ENCODE measurements at places on chromosomes 5 and 9.
A peak's percentile ranks its signal among the peaks of the same experiment; 100 is the strongest.

- DNase-seq, result peak; percentile 74
Observed at GRCh38 chr5:34486160-34486848, 169.8 kb upstream of the RAI14 start.

- no peak for DNase-seq
Observed at GRCh38 chr9:70403618-70404025, 10.8 kb downstream of the KLF9 start.

DNA sequence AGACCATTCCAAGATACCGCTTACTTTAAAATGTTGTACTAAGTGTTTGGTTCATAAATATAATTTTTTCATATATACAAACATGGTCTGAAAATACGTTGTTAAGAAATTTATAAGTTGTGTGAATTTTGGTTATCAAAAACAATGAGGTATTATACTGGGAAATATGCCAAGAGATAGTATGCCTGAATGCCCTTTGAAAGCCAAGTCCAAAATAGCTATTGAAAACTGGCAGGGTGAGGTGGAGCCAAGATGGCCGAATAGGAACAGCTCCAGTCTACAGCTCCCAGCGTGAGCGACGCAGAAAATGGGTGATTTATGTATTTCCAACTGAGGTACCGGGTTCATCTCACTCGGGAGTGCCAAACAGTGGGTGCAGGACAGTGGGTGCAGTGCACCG, 533.5 kb downstream of the ZNF608 start:
- no peak for DNase-seq

- no peak for DNase-seq
Observed at GRCh38 chr9:88571419-88571818, 36.4 kb downstream of the NXNL2 start.

GRCh38 chr5:173582216-173583111, 34.0 kb downstream of the BOD1 start:
- DNase-seq, result no peak

- no peak for DNase-seq
Observed at GRCh38 chr5:125026867-125027731, 280.7 kb upstream of the ZNF608 start.

- DNase-seq, result no peak
Observed at GRCh38 chr5:85769347-85769746, 848.4 kb upstream of the COX7C start.

GRCh38 chr5:169027501-169028061, 273.4 kb downstream of the SLIT3 start:
- no peak for DNase-seq

DNA sequence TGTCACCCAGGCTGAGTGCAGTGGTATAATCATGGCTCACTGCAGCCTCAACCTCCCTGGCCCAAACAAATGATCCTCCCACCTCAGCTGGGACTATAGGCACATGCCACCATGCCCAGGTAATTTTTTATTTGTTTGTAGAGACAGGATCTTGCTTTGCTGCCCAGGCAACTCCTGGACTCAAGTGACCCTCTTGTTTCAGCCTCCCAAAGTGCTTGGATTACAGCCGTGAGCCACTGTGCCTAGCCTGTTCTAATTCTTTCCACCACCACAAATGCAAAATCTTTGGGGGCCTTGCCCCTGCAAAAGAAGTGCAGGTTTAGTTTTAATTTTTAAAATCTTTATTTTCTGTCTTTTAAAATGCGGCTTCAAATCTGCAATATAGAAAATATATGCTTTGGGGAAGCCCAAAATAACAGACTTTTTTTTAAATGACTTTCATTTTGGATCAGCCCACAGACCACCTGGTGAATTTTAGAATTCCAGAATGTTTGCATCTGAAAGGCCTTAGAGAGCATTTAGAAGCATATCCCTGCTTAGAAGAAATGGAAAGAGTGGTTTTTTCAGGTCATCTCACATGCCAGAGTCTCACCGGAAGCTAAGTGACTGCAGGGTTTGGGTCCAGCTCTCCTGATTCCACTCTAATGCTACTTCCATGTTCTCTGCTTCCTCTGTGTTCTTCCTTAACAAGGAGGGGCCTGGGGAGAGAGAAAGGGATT, 111.4 kb upstream of the FER start:
- no peak for DNase-seq

GRCh38 chr9:124932333-124932732, 8.6 kb downstream of the GOLGA1 start:
- no peak for DNase-seq

- no peak for DNase-seq
Observed at GRCh38 chr5:141902015-141902814, 21.5 kb upstream of the DELE1 start.

DNA sequence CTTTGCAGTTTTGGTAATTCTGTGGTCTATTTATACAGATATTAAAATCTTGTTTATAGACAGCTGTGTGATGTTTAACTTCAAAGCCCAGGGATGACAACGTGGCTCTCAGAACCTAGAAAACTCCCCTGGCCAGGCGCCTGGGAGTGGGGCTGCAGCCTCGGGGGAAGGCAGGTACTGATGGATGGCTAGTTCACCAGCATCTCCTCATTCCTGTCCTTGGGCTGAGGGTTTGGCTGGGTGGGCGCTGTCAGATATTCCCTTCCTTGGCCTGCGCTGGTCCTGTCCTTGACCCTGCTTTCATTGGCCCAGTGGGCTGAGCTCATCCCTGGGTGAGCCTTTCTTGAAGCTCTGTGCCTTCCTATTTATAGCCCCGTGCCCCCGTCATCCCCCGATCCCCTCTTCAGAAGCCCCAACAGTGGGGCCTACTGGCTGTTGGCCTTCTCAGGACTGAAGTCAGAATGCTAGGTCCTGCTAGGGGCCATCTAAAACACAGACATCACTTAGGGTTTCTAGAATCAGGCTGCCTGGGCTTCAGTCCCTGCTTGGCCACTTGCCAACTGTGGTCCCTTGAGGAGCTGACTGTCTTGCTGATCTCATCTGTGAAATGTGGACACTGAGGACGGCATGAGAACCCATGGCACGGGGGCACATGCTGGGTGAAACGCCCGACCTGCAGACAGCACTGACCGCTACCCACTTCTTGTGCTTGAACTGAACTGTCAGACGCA, 20.9 kb downstream of the SH3GLB2 start:
- no peak for DNase-seq

- peak; percentile 27 for DNase-seq
Observed at GRCh38 chr5:69268899-69269298, 34.2 kb downstream of the CDK7 start.

- no peak for DNase-seq
Observed at GRCh38 chr5:179198825-179199224, 138.7 kb downstream of the ZNF354C start.

GRCh38 chr9:136823136-136824046, 15.6 kb downstream of the RABL6 start:
- no peak for DNase-seq

DNA sequence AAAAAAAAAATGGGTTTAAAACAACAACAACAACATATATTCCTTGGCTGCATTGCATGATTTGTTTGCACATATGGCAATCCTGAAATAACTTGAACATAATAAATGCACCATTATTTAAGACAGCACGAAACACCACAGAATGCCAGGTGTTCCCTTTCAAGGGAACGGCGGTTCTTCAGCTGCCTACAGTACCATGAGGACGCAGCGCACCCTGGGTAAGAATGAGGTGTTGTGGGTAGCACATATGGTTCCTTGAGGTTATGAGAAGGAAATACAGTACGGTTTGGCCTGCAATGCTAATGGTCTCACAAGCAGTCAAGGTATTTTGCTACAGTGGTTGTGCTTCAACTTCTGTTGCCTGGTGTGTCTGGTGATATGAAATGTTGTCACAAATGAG, 174.8 kb downstream of the SLC12A2 start:
- DNase-seq, result no peak

DNA sequence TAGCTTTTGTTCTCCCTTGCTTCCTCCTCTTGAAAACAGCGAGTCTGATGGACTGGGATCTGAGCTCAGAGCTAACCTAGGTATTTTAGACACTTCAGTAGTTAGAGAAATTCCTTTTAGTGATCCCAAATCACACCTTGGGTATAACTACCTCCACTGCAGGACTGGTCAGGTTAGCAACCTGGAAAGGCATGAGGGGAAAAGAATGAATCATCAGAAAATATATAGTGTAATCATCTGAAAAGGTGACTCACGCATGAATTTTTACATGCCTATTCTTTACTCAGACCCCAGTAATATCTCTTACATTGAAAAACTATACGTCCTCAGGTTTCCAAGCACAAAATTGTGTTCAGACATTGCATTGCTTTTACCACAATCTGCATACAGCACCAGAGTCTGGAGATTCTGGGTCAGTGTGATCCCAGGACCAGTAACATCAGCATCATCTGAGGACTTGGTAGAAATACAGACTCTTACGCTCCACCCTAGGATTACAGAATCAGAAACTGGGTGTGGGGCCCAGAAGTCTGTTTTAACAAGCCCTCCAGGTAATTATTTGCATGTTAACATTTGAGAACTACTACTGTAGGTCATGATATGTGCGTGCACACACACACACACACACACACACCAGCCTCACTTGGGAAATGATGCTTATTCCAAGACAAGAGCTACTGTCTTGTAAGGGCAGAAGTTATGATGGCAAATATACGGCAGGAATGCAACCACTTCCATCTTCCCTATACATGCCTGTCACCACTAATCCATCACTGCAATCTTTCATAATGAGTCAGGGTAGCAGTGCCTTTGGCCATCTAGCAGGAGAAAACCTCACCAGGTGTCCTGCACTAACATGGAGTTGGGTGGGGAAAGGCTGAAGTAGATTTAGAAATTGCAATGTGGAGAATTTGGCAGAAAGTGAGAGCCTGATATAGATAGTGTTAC, 271.6 kb upstream of the MAP3K1 start:
- no peak for DNase-seq

GRCh38 chr5:50967563-50968355, 301.3 kb downstream of the PARP8 start:
- no peak for DNase-seq

- peak; percentile 48 for DNase-seq
Observed at GRCh38 chr5:88602584-88602983, 280.4 kb downstream of the MEF2C start.

GRCh38 chr5:89308606-89309040, 425.6 kb upstream of the MEF2C start:
- DNase-seq, result no peak

DNA sequence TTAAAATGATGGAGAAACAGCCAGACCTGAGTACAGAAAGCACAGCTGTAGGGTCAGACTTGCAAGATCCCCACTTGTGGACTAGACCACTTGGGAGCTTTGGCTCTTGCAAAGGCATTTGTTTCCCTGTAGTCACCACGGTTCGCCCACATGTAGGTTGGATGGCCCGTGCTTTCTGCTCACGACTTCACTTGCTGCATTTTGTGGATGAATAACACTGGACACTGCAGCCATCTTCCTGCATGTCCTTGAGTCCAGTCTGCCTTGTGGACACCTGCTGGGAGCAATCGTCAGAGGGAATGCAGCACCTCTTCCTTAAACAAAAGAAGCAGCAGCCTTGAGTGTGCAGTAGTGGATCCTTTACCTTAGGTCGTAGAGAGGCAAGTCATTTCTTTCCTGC, 372.9 kb upstream of the IRX2 start:
- DNase-seq, result no peak

- no peak for DNase-seq
Observed at GRCh38 chr9:124502711-124503702, 4.2 kb downstream of the NR5A1 start.

GRCh38 chr5:6601271-6601670, 31.6 kb downstream of the NSUN2 start:
- no peak for DNase-seq

DNA sequence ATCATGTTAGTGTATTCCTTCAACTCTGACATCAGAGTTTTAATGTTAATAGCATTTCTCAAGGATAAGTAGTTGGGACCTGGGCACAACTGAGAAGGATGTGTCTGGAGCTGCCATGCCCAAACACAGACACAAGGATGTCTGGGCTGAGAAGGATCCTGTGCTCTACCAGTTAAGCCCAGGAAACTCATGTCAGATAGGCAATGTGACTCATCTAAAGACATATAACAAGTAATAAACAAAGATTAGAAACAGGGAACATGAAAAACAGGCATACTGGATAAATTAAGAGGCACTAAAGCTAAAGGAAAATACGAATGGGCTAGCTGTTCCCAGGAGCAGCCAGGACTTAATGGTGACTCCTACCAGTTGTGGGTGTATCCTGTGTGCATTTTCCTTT, 9.1 kb upstream of the EGFLAM start:
- no peak for DNase-seq

DNA sequence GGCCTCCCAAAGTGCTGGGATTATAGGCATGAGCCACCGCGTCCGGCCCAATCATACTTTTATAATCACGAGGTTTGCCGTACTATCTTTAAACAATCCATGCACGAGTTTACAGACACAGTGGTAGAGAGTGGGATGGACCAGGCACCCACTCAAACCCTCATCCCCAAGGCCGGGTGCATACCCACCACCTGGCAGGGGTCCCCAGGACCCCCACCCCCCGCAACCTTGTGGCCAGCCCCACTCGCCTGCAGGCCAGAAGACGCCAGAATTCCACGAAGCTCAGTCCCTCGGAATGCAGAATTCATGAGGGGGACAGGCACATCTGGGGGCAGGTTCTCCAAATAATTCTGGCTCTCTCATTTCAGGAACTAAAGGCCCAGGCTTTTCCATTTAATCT, 17.1 kb downstream of the NACC2 start:
- DNase-seq, result no peak

- DNase-seq, result no peak
Observed at GRCh38 chr5:91424638-91425436, 41.7 kb upstream of the ARRDC3 start.

DNA sequence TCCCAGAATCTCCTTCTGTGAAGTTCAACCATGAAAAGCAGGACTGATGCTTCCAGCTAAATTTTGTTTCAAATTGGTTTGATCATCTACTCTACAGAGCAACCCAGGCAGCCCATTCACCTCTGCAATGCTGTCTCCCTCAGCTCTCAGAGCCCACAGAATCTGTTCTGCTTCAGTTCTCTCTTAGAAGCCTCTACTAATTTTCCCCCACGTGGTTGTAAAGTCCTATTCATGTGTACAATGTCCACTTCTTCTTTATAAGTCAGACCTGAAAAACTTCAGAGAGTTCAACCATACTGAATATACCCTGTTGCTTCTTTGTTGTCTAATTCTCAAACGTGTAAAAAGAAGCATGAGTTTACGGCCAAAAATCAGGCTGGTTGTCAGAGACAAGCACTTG, 21.3 kb upstream of the FAM13B start:
- no peak for DNase-seq

- no peak for DNase-seq
Observed at GRCh38 chr5:89095341-89095740, 212.4 kb upstream of the MEF2C start.

GRCh38 chr5:2886531-2886930, 135.1 kb upstream of the IRX2 start:
- DNase-seq, result no peak

- no peak for DNase-seq
Observed at GRCh38 chr9:73037613-73038012, 84.8 kb upstream of the ALDH1A1 start.

- no peak for DNase-seq
Observed at GRCh38 chr9:17117372-17117771, 17.5 kb upstream of the CNTLN start.

- no peak for DNase-seq
Observed at GRCh38 chr5:147403651-147404640, 105.9 kb downstream of the DPYSL3 start.

- no peak for DNase-seq
Observed at GRCh38 chr5:178223196-178223773, 9.3 kb downstream of the PHYKPL start.

GRCh38 chr5:150000990-150001659, 586 bp downstream of the HMGXB3 start:
- peak; percentile 50 for DNase-seq

Measured in OCI-LY7 (cell line).